Naive B cell (primary cell): ENCODE measurements at places on chromosomes 6 and 20.

DNA sequence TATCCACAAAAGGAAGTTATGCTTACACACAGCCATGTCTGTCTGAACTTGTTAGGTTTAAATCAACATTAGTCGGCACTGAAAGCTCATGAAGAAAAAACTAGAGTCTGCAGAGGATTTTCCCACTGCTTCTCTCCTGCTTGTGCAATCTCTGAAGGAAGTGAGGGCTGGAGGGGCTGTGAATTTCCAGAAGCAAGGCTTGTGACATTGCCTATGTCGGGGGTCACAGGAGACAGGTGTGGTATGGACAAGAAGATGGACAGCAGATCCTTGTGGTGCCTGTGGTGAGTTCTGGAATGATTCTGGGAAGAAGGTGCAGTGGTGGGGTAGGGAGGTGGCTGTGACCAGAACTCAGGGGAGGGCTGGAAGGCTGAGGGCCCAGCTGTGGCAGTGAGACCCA is 84.3 kb upstream of the TRAF3IP2 start:
- DNase-seq: no peak

GRCh38 chr6:97322226-97322625 is 39.2 kb upstream of the MMS22L start:
- DNase-seq: no peak

DNA sequence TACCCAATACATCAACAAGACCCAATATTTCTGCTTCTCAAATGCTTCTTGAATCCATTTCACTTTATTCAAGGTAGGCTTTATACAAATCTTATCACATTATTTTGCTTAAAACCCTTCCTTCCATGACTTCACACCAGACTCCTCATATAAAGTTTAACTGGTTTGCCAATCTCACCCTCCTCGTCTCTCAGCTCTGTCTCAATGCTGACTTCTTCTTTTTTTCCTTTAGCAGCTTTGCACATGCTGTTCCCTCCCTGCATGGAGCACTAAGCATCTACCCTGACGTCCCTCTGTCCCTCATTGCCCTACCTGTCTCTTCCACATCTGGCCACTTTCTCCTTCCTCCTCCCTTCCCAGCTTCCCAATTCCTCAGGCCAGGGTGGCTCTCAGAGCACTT is 31.4 kb downstream of the KCNK17 start:
- DNase-seq: no peak

DNA sequence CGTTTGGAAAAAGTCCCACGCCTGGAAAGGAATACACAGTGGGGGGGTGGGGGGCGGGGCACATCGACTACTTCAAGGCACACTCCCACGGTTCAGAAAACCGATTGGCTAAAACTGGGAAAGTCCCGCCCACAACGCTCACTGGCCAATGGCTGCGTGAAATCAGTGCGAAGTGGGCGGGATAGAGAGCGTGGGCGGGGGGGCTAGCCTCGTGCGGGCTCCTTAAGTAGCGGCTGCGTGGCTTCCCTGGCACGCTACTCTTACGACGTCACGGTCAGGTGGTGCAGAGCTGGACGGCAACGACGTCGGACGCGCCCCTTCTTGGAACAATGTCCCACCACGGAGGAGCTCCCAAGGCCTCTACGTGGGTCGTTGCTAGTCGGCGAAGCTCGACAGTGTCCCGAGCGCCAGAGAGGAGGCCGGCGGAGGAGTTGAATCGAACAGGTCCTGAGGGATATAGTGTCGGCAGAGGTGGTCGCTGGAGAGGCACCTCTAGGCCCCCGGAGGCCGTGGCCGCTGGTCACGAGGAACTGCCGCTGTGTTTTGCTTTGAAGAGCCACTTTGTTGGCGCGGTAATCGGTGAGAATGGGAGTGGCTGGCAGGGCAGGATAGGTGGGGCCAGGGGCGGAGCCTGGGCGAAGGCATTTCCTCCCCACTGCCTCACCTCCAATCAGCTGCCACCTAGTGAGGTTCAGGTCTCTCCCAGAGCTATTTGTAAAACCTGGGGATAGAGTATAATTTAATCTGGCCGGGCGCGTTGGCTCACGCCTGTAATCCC is at the start of gene DDX43:
Gene DDX43 (plus strand): TSS at position 252 of the 778 bp plus-strand sequence. CDS start 78 bp downstream, at position 330.
- peak; percentile 44 for DNase-seq

- DNase-seq: no peak
Observed at GRCh38 chr6:33716379-33716778, 4.9 kb upstream of the UQCC2 start.

DNA sequence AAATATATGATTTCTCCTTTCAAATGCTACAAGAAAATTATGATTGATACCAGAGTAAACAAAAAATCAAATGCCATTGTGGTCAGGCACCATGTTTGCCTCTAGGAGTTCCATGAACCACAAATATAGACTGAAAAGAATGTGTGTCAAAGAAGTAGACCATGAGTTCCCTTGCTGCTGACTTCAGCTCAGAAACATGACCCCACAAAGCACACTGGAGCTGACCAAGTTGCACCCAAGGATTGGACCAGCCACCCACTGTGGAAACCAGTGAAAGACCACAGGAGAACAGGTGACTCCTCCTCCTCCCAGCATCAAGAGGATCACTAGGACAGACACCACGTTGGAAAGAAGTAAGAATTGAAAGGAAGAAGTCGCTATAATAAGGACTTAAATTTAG is 90.8 kb upstream of the TENT5A start:
- DNase-seq: no peak

GRCh38 chr6:26311385-26312095 is 53.5 kb upstream of the BTN3A2 start:
- peak; percentile 64 for DNase-seq

GRCh38 chr6:46453216-46453615 is 38.0 kb downstream of the RCAN2 start:
- DNase-seq: no peak

DNA sequence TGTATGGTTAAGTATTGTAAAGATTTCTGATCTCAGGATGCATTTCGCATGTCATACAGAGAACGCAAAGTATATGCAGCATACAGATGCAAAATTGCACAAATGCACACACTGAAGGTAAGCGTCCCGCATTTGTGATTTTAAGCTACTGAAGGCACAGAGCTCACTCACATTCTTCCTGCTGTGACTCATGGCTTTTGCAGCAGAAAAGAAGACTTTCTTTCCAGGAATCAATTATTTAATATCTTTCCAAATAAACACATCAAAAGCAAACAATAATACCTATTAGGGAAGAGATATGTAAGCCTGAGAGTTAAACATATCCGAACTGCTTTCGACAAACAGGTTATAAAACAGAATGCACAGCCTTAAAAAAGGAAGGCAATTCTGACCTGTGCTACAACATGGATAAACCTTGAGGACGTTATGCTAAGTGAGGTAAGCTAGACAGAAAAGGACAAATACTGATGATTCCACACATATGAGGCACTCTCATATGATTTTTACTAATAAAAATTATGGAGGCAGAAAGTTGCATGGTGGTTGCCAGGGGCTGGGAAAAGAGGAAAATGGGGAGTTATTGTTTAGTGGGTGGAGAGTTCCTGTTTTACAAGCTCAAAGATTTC is 109.0 kb downstream of the TFAP2A start:
- no peak for DNase-seq

DNA sequence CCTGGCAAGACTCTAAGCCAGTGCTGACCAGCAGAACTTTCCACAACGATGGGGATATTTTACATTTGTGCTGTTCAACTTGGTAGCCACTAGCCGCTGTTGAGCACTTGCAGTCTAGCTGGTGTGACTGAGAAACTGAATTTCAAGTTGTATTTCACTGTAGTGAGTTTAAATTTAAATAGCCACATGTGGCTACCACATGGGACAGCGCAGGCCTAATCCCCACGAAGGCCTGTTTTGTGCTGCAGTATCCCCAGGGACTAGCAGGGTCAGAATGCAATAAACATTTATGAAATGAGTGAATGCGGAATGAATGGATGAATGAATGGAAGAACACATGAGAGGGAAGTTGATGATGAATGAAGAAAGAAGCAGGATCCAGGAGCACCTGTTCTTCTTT is 115.8 kb downstream of the TRERF1 start:
- no peak for DNase-seq

DNA sequence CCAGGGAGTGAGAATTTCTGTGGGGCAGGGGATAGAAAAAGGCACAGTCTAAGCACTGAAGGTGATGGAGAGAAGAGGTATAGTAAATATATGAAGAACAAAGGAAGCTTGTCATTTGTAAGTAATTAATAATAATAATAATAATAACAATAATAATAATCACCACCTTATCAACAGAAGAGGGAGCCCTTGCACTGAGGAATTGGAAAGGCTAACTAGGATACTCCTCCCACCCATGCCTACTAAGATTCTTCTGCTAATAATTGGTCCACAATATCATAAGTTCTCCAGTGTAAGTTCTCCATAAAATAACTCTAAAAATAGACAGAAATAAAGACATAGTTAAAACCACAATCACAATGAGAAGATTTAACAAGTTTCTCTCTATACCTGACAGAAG is 912 bp upstream of the OR12D3 start:
- DNase-seq: no peak

GRCh38 chr6:32096394-32097258 is 12.5 kb downstream of the TNXB start:
- no peak for DNase-seq

GRCh38 chr20:48563191-48563870 is 264.5 kb downstream of the PREX1 start:
- no peak for DNase-seq

- DNase-seq: no peak
Observed at GRCh38 chr6:30555816-30556065, 548 bp downstream of the GNL1 start.

DNA sequence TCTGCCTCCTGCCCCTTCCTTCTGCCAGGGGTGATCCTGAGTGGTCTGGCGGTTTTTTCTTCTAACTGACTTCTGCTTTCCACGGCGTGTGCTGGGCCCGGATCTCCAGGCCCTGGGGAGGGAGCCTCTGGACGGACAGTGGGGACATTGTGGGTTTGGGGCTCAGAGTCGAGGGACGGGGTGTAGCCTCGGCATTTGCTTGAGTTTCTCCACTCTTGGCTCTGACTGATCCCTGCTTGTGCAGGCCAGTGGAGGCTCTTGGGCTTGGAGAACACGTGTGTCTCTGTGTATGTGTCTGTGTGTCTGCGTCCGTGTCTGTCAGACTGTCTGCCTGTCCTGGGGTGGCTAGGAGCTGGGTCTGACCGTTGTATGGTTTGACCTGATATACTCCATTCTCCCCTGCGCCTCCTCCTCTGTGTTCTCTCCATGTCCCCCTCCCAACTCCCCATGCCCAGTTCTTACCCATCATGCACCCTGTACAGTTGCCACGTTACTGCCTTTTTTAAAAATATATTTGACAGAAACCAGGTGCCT is 10.2 kb downstream of the SLC29A1 start:
- no peak for DNase-seq
